ENCODE measurements at places on chromosomes 16 and 17.

- peak; percentile 20 for DNase-seq
These were observed 107.7 kb upstream of the GPR139 start for GRCh38 chr16:20181416-20181815.

GRCh38 chr17:35171834-35172233 lies 22.4 kb downstream of the SLC35G3 start:
- no peak for DNase-seq

DNA sequence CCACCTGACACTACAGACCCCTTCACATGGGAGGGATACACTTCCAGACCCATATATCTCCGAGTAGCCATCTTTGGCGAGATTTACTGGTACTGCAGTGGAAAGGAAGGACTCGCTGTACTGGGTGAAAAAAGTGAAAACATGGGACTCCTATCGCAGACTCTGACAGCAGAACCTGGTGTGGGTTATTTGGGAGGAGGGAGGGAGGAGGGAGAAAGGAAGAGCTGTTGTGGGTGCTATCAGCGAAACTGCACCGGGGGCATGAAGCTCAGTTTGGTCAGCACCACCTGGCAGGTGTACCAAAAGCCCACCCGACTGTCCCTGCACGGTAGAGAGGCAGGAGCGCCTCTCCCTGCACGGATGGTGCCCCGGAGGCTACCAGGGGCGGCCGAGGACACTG lies 5.0 kb downstream of the HBQ1 start:
- no peak for DNase-seq

DNA sequence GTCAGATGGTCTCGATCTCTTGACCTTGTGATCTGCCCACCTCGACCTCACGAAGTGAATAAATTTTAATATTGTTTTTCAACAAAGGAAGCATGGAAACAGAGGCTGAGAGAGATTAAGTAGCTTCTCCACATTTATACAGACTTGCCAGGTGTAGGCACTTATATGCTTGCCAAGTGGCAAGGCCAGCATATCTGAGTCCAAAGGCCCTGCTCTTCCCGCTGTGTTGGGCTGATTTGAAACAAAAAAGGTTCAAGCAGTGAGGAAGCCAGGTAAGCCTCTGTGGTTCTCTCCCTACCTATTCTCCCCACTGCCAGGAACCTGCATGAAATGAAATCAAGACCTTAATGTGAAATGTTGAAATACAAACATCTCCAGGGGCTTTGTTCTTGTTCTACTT lies 7.5 kb upstream of the SLC6A4 start:
- no peak for DNase-seq

- no peak for DNase-seq
These were observed 28.8 kb downstream of the MSI2 start for GRCh38 chr17:57284984-57285646.

GRCh38 chr16:683396-684070 lies 601 bp downstream of the JMJD8 start:
- DNase-seq, result no peak

DNA sequence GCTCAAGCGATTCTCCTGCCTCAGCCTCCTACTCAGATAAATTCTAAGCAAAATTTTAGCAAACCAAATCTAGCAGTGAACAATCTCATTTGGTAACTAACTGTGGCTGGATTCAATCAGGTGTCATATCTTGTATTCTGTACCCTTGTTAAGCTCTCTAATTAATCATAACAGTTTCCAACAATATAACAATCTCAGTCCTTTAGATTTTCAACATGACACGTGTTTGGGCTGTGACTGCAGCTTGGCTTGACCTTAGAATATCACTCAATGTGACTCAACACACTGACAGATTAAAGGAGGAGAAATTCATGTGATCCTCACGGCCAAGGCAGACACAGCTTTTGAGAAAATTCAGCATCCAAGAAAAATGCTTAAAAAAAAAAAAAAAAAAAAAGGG lies 133.6 kb downstream of the BANP start:
- no peak for DNase-seq

DNA sequence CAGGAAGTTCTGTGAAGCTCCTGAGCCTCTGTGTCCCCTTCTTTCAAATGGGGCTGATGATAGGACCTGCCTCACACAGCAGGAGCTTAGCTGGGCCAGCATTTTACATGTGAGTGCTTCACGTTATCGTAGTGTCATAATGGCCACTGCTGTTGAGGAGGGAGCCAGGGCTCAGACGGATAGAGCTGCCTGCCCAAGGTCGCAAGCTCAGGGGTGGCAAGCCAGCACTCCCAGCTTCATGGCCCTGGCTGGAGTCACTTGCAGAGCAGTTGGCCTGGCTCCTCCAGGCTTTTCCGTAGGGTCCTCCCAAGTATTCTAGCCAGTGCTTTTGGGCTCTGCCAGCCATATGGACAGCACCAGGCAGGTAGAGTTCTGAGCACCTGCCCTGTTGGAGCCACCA lies 115.1 kb downstream of the SOCS1 start:
- DNase-seq, result no peak
